ENCODE measurements at places on chromosomes 4 and X.

GRCh38 chrX:126552313-126553022, at the start of gene DCAF12L1:
Gene DCAF12L1, minus strand, starts transcription at chrX:126552814. Its CDS starts 206 bp downstream, at chrX:126552608.
- DNase-seq = no peak

- DNase-seq = no peak
Measured at GRCh38 chr4:751676-752075, 46.0 kb downstream of the PCGF3 start.

GRCh38 chrX:129831091-129831885, 12.4 kb downstream of the ZDHHC9 start:
- DNase-seq = no peak

- DNase-seq = no peak
Measured at GRCh38 chr4:184432127-184432922, 42.0 kb downstream of the IRF2 start.

- no peak for DNase-seq
Measured at GRCh38 chr4:129821963-129822362, 726.0 kb downstream of the C4orf33 start.

- no peak for DNase-seq
Measured at GRCh38 chrX:123504047-123504446, 228.8 kb downstream of the THOC2 start.

GRCh38 chr4:134756421-134756820, 554.8 kb upstream of the PABPC4L start:
- no peak for DNase-seq

DNA sequence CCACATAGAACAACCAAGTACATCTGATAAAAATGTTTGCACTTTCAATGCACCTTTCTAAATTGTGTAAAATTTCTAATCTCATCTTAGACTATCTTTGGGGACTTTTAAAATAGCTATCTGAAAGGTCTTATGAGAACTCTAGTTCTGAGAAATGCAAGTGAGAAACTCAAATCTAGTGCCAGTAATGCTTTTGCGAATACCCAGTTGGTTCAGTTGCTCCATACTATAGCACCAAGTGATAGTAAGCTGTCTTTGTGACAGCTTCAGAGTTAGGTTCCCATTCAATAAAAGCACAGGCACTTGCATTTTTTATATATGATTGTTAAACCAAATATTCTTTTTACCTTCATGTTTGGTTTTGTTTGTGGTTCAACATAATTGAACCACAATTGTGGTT, 4.5 kb upstream of the ITM2A start:
- DNase-seq = no peak

- no peak for DNase-seq
Measured at GRCh38 chrX:18594079-18594478, 77.8 kb downstream of the RS1 start.

DNA sequence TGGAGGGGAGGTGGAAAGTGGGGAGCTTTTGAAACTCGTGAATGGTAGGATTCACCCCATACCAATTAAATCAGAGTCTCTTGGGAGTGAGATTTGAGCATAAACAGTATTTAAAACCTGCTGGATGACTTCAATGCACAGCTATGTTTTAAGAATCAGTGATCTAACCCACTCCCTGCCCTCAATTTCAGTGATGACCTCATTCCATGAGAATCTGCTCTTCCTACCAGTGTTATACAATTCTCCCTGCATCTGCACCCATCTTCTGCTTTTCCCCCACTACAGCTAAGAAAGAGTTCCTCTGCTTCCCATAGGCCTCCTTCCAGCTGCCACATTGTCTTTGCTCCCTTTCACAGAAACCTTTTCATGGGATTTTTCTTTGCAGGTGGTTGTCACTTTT, 18.3 kb upstream of the H2AZ1 start:
- DNase-seq = no peak

DNA sequence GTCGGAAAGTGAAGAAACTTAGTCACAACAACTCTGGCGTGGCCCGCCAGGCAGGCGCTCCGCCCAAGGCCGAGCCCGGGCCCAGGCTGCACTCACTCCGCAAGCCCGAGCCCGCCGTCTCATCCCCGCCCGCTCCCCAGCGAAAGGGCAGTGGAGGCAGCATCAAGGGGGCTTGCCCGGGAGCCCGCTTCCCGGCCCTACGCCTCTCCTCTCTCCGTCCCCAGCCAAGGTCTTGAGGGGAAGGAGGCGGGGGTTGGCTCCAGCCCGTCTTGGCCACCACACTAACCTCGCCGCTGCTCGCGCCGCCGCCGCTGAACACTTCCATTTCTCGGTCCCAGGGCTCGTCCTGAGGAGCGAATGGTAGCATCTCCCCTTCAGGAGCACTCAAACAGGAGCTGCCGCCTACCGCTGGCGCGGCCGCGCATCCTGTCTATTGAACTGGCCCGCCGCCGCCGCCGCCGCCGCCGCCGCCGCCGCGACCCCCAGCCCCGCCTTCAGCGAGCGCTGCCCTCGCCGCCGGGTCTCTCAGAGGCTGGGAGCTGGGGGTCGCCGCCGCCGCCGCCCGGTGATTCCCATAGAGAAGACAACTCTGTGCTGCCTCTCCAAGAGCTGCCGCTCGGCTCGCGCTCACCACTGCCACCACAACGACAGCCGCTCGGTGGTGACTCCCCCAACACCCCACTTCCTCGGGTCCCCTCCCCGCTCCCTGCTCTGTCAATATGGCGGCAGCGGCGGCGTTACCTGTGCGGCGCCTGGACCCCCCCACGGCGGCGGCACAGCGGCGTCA, at the start of gene RPS6KA6:
Gene RPS6KA6, minus strand, starts transcription at position 667 of the 787 bp plus-strand sequence. Its CDS starts 300 bp downstream, at position 367.
- DNase-seq = no peak

GRCh38 chr4:152540293-152540674, 4.4 kb upstream of the FBXW7 start:
- no peak for DNase-seq

- no peak for DNase-seq
Measured at GRCh38 chr4:55820279-55820678, 689 bp downstream of the EXOC1L start.

DNA sequence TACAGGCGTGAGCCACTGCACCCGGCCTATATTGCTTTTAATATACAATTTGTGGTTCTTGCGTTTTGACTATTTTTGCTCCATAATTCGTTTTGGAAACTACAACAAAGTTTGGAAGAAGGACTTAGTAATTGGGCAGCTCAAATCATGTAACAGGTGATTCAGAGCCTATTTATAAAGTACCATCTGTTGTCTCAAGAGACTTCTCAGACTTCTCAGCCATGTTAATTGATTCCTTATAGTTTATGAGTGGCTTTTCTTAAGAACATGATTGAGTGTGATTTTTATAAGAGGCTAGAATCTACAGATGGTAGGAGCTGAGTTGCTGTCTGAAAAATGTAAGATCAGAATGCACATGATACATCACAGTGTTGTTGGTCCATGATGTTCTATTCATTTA, 240.2 kb downstream of the ADGRL3 start:
- no peak for DNase-seq

DNA sequence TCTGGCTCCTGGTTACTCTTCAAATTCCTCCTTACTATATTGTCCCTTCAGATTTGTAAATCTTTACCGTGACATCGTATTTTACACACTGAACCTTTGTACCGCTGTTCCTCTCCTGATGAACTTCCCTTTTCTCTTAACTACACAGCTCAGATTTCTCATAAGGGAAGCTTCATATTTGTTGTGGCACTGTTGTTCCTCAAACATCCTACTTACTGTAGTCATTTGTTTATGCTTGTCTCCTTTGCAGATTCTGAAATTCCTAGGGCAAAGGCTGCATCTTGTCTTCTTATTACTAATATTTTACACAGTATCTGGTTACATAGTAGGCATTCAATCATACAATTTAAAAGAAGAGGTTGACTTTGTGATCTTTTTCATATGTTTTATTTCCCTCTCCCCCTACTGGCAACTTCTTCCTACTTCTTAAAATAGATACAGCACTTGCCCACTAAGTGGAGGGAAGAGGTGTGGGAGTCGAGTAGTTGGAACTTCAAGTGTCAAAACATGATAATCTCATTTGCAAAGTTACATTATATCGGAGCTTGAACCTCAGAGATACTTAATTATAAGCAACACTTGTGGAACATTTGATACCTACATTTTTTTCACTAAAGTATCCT, 50.0 kb downstream of the TET2 start:
- no peak for DNase-seq

- DNase-seq = no peak
Measured at GRCh38 chrX:103211012-103211715, 3.7 kb upstream of the BEX4 start.
